ENCODE measurements at places on chromosomes 1 and 21.

DNA sequence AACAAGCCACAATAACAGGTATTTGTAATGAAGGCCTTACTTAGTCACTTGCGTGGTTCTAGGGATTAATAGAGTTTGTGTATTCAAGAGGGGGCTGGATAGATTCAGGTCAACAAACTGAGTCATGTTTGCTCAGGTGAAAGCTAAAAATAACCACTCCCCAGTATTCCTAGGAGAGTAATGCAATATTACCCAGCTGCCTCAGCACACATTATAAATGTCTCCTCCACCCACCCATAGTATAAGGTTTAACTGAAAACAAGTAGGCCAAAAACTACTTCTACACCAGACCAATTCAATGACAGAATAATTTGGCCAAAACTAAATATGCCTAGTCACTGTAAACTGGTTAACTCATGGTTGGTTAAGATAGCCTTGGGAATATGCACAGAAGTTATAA, 34.4 kb downstream of the WLS start:
- DNase-seq: no peak

DNA sequence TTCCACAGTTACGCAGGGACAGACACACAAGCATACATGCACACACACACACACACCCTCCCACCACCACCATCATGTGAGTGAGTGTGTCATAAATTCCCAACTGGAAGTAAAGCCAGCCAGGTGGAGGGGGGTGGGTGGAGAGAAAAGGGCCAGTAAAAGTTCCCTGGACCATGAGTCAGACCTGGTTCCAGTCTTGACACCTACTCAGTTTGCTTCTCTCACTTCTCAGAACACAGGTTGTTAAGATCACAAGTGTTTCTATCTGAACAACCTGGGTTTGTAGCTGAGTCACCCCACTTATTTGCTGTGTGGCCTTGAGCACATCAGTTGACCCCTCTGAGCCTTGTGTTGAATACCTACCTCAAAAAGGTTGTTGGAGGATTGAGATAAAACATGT, 9.6 kb downstream of the EPHA10 start:
- DNase-seq: no peak

GRCh38 chr1:24564695-24565094, 8.8 kb downstream of the NCMAP start:
- no peak for DNase-seq

DNA sequence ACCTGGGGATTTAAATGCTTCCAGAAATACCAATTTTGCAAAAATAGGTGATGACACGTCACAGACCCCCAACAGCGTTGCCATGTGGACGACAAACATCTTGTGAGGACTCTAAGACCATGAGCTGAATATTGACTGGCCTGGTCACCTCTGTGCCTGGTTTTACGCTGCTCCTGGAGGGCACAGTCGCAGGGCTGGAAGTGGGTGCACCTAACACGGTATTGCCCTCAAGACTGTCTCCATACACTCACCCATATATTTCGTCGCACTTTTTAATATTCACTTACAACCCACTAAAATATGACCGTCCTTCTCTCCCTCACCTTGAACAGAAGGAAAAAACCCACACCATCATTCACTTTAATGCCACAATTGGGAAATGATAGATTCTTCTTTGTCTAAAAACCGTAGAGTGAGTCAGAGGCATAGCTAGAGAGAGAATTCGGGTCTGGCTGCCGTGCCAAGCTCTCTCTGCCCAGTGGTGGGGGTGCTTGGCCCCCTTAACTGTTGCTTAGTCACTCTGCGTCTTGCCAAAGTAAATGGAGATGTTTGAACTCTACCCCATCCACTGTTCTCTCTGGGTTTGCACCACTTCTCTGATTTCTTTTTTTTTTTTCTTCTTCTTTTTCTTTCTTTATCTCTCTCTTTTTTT, 40.8 kb upstream of the UTS2 start:
- DNase-seq: no peak

GRCh38 chr21:43321611-43322010, 105.3 kb downstream of the SIK1 start:
- DNase-seq: no peak

- no peak for DNase-seq
Observed at GRCh38 chr1:30754684-30755171, 2.8 kb downstream of the LAPTM5 start.

GRCh38 chr1:160040476-160040875, 8.7 kb upstream of the PIGM start:
- no peak for DNase-seq

DNA sequence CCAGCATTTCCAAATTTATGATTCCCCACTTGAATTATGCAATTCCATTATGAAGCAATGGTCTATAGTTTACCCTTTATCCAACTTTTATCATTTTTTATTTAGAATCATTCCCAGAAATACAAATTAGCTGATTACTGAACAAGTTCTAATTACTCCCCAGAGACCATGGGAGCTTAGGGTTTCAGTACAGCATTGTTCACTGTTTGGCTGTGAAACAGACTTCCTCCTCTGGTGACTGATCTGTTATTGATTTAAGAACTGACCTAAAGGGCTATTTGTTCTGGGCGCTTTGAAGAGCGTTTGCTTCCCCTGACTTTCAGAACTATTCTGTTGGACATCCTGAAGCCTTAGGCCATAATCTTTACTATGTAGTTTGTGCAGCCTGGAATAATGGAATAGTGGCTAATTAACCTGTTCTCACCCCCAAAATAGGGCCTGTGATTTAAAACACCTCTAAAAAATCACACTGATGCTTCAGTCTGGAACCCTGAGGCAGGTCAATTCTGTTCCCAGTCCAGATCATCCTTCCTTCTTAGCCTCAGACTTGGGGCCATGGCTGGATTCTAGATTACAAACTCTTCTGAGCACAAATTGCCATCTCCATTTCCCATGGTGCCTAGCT, 58.7 kb downstream of the ALG14 start:
- DNase-seq: no peak

DNA sequence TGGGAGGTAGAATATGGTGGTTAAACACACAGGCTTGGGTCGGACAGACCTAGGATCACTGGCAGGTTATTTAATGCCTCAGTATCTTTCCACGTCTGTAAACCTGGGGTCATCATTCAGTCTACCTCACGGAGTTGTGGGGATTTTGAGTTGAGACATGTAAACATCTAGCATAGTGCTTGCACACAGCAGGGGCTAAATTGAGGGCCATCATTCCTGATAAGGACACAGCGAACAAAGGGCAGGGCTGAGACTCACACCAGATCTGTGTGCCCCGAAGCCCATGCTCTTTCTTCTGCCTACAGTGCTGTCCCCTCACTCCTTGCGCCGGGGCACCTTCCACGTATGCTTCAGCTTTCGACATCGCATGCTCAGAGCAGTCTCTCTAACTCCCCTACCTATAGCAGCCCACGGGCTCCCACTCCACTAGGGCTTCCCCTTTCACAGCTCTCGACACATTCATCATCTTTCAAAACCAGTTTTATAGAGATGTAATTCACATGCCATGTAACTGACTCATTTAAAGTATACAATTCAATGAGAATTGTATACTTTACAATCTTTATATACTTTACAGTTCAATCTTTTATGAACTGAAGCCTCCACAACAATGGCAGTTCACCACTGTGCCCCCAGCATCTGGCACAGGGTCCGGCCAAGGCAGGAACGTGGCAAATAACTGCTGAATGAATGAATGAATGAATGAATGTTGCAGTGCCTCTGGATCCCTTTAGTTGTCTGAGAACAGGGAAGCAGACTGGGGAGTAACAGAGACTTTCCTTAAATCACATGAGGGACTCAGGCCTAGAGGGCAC, 48.0 kb downstream of the GPR161 start:
- DNase-seq: no peak

DNA sequence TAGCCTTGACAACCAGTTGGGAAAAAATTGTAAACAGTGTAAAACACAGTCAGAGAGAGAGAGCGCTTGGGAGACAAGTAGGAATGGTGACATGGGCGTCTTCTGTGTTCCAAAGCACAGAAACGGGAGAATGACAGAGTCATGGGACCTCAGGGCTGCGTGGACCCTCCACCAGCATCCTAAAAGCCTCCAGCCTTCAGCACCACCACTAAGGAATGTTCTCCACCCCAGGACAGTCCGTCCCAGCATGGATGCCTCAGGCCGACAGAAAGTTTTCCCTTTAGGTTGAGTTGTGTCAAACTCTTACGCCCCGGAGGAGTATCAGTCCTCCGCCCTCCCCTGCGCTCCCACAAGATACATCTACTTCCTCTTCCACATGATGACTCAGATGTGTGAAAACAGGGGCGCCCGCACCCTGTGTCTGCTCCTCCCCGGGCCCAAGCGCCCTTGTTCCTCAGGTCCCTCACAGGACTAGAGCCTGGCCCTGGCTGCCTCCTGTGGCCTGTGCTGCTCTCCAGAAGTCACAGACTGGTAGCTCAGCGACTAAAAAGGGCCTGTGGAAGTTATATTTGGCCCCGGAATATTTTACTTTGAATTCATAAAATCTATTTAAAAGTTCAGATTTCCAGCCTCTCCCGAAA, 63.9 kb upstream of the EFHD2 start:
- DNase-seq: no peak

DNA sequence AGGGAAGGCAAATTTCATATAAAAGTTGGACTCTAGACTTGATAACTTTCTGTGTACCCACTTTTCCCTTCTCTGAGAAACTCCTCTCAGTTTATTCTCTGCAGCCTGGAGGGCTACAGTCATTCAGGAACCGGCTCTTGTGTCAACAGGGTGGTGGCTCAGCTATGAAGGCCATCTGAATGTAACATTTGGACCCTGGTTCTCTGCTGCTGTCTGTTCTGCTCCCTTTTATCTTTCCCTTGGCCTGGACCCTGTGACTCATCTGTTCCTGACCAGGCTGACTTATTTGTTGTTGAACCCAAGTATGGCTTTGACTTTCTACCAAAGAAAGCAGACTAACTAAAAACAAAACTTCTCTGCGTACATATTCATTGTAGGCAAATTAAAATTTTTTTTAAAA, 75.4 kb downstream of the CENPF start:
- DNase-seq: no peak

- no peak for DNase-seq
Observed at GRCh38 chr1:117663156-117663902, 57.5 kb downstream of the TENT5C start.

DNA sequence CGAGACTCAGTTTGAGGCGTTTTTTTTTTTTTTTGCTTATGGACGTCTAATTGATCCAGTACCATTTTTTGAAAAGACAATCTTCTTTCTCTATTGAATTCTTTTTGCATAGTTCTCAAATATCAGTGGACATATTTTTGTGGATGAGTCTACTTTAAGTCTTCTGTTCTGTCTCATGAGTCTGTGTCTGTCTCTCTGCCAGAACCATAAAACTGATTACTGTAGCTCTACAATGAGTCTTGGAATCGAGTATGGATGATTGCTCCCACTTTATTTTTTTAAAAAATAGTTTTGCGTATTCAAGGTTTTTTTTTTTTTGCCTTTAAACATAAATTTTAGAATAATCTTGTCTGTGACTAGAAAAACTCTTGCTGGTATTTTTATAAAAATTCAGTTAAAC, 323.5 kb downstream of the ZNF326 start:
- no peak for DNase-seq

DNA sequence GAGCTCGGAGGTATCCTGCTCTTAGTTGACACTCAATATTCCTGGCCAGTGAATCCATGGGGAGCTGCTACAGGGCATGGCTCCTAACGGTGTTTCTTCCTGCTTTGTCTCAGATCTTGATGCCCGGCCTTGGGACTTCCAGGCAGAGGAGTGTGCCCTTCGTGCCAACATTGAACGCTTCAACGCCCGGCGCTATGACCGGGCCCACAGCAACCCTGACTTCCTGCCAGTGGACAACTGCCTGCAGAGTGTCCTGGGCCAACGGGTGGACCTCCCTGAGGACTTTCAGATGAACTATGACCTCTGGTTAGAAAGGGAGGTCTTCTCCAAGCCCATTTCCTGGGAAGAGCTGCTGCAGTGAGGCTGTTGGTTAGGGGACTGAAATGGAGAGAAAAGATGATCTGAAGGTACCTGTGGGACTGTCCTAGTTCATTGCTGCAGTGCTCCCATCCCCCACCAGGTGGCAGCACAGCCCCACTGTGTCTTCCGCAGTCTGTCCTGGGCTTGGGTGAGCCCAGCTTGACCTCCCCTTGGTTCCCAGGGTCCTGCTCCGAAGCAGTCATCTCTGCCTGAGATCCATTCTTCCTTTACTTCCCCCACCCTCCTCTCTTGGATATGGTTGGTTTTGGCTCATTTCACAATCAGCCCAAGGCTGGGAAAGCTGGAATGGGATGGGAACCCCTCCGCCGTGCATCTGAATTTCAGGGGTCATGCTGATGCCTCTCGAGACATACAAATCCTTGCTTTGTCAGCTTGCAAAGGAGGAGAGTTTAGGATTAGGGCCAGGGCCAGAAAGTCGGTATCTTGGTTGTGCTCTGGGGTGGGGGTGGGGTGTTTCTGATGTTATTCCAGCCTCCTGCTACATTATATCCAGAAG, 16.7 kb downstream of the ALX3 start:
- peak; percentile 68 for DNase-seq

DNA sequence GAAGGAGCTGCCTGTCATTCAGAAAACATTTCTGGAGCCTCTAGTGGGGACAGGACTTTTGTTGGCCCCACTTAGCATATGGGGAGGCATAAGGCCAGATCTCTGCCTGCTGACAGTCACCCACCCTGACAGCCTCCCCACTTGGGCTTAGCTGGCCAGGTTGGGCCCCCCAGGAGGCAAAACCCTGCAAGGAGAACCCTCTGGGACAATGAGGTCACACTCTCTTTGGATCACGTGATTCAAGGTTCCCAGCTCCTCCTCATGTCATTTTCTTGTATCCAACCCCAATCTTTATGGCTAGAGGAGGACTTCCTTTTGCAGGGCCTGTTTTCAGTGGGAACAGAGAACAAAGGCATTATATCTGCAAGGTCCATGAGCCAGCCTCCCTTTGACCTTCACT, 60.0 kb downstream of the NAV1 start:
- no peak for DNase-seq

DNA sequence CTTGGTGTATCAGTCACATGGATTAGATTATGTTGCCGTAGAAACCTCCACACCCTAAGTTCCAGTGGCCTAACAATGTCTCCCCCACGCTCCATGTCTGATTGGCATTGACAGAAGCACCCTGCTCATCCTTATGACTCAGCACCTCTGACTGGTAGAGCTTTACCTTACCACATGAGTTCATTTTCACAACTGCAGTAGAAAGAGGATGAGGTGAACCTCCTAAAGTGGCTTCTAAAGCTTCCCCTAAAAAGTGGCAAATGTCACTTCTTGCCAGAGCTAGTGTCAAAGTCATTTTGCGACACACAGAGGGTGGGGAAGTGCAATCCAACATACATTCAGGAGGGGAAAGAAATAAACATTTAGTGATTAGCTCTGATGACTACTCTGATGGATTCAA, 30.6 kb upstream of the LYPD8 start:
- DNase-seq: no peak

DNA sequence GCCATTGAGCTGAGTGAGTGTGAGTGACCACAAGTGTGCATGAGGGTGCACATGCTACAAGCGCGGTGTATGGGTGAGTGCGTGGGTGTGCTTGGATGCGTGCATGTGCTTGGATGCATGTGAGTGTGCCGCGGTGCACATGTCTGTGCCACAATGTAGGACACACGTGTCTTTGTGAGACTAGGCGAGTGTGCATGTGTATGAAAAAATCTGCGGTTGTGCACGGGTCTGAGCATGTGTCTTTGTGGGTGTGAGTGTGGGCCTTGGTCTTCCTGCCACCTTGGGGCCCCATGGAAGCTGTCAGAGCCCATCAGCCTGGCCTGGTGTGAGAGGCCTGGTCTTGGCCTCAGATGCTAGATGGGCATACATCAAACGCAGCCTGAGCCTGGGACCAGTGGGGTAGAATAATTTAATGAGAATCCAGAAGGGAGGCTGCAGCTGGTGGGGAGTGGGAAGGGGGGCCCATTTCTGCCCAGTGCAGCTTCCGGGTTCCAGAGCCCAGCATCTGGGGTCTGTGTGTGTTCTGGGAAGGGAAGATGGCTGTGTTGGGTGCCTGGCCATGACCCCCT, 103.9 kb upstream of the SLC2A1 start:
- no peak for DNase-seq

GRCh38 chr1:62228136-62228882, 33.7 kb downstream of the L1TD1 start:
- DNase-seq: no peak
